ENCODE measurements at places on chromosomes 1 and 21.

DNA sequence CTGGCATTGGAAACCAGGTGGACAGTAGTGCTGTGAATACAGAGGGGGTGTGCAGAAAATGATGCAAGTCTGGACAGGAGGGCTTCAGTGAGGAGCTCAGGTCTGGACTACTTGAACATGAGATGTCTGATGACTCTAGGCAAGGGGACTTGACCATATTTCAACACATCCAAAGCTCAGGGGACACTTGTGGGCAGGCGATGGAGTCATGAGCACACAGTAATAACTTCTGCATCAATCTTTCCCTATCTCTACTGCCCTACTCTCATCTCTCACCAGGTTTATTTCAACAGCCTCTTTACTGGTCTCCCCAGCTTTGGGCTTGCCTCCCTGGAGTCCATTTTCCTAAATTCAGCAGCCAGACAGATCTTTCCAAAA lies 21.9 kb downstream of the FMO2 start:
- no peak for DNase-seq

- DNase-seq = no peak
These were observed 133.1 kb downstream of the SMYD3 start for GRCh38 chr1:246373828-246374569.

DNA sequence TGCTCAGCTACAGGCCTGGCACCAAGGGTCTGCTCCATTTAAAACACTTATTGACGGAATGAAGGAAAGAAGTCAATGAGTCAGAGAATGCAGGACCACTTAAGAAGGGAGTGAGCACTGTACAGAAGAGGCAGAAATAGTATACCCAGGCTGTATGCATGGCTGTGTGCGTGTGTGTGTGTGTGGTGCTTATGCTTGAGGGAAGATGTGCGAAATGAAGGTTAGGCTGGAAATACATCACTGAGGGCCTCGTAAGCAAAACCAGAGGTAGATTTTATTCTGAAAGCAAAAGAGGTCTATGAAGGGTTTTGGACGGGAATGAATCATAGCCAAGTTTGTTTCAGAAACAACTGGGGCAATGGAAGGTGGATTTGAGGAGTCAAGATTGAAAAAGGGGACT lies 9.7 kb upstream of the ADGRB2 start:
- no peak for DNase-seq

DNA sequence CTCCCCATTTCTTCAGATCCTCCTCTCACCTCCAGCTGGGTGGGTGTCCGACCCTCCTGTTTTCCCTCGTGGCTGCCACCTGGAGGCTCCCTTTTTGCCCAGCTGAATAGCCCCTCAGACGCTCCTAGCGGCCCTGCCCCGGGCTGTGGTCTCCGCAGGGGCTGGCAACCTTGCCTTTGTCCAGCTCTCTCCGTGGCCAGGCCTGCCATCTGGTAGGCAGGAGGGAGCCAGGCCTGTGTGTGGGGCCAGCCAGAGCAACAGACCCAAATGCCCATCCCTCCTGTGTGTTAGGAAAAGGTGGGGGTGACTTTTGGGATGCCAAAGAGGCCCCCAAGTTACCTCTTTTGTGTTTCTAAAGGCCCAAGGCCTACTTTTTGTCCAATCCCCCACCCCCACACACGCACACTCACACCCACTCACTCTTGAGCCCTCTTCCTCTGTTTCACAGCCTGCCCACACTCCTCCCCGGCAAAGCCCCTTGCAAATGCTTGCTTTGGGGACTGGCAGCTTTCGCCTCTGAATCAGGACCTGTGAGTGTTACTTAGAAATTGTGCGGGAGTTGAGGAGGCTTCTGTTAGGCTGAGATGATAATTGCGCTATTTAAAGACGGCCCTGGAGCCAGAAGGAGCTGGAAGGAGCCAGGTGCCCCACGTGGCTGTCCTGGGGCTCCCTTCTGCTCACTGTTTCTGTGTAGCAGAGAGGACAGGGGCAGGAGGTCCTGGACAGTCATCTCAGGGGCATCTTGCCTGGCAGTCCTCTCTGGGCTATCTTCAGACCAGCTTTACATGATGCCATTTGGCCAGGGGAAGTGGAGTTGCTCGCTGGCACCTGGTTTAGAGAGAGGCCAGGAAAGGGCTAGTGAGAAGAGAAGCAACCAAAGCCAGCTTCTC lies 9.1 kb downstream of the PPFIA4 start:
- no peak for DNase-seq

- DNase-seq = no peak
These were observed 14.3 kb upstream of the IFFO2 start for GRCh38 chr1:18970762-18971161.

- no peak for DNase-seq
These were observed 132.2 kb downstream of the TLR5 start for GRCh38 chr1:223010582-223011504.

GRCh38 chr21:40067751-40068150 lies 200.5 kb downstream of the PCP4 start:
- no peak for DNase-seq

DNA sequence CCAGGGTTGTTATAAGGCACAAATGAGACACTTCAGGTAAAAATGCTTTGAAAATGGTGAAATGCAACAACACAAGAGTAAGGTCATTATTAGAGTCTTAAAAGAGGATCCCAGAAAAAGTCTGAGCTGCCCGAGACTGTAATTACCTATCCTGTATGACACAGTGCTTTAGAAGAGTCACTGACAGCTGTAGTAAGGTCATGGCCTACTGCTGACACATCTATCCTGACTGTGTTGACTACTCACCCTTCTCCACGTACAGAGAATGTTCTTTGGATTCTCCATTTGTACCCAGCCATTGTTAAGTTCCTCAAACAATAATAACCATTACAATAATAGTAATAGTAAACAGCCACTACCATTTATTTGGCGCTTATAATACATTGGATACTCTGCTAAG lies 104.4 kb downstream of the CACHD1 start:
- no peak for DNase-seq

DNA sequence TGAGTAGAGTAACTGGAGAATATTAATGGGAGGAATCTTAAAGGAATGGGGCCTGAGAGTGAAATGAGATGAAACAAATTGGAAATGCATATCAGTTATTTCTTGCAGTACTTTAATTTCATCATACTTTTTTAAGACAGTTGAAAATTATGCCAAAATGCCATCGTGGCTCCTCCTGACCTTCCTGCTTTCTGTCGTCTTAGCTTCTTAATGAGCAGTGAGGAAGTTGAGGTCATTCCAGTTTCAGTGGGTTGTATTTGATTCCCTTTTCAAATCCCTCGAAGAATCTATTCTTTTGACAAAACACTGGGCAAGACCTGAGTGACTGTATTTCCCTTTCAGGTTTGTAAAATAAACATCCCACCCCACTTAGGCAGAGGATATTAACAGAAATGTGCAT lies 134.9 kb upstream of the MAP1LC3C start:
- no peak for DNase-seq

DNA sequence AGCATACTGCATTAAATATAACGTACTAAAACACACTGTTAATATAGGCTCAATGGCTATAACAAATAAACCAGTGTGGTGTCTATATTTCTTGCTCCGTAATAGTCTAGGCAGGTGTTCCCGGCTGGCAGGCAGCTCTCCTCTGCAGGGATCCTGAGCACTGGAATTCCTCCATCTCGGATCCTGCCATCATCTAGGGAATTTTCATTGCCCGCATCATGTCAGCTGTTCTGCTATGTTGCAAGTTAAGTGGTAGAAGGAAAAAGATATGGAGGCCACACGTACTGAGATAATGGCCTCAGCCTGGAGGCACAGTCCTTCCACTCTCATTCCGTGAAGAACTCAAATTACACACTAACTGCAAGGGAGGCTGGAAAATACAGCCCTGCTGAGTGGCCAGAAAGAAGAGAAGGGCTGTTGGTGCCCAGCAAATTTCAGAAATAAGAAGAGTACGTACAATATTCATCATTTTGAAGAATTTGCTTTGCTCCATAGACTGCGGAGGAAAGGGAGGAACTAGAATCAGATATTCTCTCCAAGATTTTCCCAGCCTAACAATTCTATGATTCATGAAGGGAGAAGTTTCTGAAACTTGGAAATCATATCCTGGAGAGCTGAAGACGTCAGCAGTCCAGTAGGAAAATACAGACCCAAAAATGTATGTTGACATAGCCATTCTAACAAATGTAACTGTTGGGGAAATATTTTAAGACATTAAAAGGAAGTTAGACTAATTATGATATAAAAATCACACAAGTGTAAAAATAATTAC lies 263.3 kb downstream of the MRPL39 start:
- DNase-seq = no peak
